Renal cortex interstitium (tissue), 15 donors: ENCODE measurements at places on chromosomes 6 and 20. TPM values are rescaled to one million over a fixed set of nuclear protein-coding genes. Genes with fewer than 3 reads are reported as not detected.

DNA sequence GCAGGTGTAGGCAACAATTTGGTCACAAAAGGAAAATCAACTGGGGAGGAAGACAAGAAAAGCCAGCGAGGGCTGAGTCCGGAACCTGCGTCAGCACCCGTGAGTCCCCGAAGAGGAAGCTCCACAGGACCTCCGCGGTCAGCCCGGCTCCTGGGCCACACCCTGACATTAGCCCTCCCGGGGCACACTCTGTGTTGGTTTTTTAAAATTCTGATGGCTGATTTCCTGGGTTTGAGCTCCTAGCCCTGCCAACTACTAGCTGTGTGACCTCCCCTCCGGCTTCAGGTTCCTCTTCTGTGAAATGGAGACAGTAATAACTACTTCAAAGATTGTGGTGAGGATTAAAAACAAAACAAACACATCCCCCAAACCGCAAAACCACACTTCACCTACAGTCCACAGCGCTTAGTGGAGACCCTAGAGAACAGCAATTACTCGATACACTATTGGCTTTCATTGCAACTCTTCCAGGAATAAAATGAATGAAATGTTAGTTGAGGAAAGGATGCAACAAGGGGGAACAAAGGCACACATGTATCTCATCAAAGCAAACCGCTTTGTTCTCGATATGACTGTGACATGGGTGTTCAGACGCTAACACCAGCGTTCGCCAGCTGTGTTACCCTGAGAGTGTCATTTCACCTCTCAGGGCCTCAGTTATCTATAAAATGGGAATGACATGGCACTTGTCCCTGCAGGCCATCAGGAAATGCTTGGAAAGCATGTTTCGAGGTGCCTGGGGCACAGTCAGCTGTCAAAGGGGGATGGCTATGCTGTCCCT, 985 bp downstream of the ZBP1 start:
- no peak for DNase-seq

ACSS1 gene
- polyA plus RNA-seq, result 32.1 TPM

GABRR1 gene
- 2.9 TPM for polyA plus RNA-seq

C6orf15 gene
- polyA plus RNA-seq, result not detected

DNA sequence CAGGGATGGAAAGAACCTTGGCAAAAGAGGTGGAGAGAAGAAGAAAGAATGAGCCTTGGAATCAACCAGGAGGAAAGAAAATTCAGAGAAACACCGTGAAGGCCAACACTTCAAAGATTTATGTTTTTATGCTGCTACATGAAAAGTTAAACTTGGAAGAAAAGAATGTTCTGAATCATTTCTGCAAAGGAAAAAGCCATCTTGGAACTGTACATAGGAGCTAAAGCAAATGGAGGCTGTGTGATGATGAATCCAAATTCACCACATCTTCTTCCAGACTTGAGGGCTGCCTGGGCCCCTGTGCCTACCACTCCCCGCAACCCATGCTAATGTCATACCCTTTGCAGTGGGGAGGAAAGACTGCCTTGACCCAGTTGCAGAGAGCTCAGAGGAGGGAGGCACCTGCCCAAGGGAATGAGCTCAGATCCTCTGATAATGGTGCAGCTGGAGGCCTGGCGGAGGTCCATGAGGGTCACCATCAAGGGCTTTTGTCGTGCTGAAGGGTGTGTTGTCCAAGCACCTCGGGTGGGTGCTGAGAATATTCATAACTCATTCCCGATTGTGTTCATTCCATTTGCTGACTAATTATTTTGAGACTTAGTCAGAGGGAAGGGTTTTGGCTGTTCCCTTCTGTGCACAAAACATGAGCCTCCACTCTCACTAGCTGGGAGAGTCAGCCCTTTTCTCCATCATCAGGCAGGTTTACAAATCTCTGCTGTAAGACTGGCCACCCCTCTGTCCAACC, 245.8 kb upstream of the JAG1 start:
- no peak for DNase-seq

GRCh38 chr6:167526465-167527368, 201.8 kb downstream of the TTLL2 start:
- DNase-seq, result no peak

DNA sequence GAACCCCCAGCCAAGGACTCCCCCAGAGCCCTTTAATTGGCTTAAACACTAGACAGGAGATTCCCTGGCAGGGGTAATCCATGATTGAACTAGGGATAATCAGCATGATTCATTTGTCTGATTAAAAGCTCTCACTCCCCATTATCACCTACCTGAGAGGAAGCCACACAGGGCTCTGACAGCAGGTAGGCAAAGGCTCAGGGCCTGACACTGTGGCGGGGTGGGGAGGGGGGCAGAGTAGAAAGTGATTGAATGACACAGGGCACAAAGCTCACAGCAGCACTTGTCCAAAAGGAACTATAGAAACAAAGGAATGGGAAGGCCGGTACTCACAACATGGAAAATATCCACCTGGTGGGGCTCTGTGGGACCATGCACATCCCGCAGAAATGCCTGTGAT, 231.6 kb downstream of the MAFB start:
- DNase-seq, result no peak

SIRPB1 gene
- 0.56 TPM for polyA plus RNA-seq

GRCh38 chr6:168884050-168884645, 369.5 kb downstream of the THBS2 start:
- no peak for DNase-seq

GRCh38 chr6:30452736-30453507, 36.4 kb upstream of the HLA-E start:
- DNase-seq, result no peak

GRCh38 chr6:169312658-169313346, 59.2 kb upstream of the THBS2 start:
- DNase-seq, result no peak

CD24 gene
- 1,220 TPM for polyA plus RNA-seq

GRCh38 chr20:61645732-61646131, 393.7 kb downstream of the CDH4 start:
- DNase-seq, result no peak

DNA sequence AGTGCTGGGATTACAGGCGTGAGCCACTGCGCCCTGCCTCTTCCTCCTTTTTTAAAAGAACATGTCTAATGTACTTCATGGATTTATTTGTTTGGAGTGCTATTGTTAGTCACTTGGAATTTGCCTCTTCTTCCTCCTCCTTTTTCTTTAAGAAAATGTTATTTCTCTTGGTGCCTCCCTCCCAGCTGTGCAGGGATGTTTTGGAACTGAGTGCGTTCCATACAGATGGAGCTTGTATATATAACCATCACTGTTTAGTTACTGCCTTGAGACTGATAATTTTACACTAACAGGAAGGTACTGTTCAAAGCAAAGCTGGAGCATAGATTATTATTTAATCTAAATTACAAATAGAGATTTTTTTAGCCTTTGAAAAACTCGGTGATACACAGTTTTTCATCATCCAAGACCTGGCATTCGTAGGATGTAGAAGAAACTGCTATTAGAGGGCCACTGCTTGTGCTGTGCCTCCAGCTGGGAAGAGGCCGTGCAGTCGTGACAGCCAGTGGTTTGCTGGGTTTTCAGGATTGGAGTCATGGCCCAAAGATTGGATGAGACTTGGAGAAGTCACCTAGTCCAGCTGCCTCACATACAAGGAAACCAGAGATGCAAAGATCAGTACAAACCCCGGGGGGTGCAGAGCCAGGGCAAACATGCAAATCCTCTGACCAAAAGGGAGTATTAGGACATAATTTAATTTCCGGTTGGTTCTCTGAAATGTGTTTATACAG, 123.1 kb downstream of the PLEKHG1 start:
- DNase-seq, result no peak

- DNase-seq, result no peak
Observed at GRCh38 chr6:92364948-92365541, 1054.3 kb downstream of the EPHA7 start.
